HT-29 (cell line): ENCODE measurements at places on chromosomes 6 and 20. TPM values are rescaled to one million over a fixed set of nuclear protein-coding genes. Genes with fewer than 3 reads are reported as not detected.

DNA sequence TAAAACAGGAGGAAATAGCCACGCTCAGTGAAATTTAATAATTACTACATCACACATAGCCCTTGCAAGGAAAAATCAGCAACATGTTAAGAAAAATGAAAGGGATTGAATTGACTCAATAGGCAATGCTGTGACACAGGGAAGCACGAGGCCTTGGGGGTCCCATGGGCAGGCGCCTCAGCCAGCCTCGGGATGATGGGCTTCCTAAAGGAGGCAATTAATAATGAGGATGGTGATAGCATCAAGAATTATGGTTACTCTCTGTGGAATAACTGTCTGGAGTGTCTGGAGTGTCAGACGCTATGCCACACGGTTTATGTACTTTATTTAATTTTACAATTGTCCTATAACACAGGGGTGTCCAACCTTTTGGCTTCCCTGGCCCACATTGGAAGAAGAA lies 130.2 kb downstream of the TBC1D7 start:
- DNase-seq: no peak

DNA sequence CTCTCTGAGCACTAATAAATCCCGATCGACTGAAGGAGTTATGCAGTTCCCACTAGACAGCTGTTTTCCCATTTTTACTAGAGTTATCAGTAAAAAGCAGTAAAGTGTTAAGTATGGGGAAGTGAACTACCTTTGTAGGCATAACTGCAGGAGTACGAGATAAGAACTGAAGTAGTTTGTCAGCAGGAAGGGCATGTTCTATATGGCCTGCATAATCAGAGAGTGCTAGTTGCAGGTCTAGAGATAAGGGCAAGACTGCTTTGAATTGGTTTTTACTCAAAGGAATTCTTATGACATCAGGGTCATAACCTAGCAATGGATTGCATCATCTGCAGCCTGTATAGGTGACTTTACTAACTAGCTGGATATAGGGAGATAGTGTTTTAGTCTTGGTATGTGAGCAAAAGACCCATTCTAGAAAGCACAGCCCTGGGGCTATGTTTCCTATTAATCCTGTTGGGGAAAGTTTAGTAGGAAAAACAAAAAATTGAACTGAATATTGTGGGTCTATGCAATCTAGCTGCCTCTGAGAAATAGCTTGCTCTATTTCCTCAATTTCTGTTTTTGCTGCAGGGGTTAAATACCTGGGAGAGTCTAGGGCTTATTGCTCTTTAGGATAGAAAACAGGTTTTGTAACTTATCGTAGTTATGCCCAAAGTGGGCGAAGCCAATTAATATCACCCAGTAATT lies 22.6 kb upstream of the CRISP1 start:
- DNase-seq: no peak

DNA sequence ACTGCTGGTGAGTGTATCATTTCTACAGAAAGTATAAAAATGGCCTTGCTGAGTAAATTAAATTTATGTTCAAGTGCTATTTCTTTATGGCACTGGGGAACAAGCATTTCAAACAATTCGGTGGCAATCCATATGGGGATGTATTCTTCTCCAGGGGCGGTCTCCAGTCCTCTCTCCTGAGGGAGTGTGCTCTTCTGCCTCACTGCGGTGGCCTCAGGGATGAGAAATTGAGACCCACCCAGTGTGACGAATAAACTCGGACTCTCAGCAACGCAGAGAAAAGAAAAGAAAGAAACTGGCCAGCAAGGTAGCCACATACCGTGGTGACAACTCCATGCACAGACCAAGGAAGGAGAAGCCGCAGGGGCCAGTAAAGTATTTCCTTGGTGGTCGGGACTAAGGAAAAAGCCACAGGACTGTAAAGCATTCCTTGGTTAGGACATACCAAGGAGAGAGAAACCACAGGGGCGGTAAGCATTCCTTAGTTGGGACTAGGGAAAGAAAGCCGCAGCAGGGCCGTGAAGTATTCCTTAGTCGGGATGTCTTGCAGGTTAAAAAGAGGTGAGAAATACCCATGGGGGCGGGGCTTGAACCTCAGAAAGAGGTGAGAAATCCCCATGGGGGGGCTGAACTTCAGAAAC lies 13.6 kb upstream of the GOPC start:
- DNase-seq: no peak

- no peak for DNase-seq
These were observed 178.1 kb upstream of the PDE10A start for GRCh38 chr6:165841153-165841558.

DNA sequence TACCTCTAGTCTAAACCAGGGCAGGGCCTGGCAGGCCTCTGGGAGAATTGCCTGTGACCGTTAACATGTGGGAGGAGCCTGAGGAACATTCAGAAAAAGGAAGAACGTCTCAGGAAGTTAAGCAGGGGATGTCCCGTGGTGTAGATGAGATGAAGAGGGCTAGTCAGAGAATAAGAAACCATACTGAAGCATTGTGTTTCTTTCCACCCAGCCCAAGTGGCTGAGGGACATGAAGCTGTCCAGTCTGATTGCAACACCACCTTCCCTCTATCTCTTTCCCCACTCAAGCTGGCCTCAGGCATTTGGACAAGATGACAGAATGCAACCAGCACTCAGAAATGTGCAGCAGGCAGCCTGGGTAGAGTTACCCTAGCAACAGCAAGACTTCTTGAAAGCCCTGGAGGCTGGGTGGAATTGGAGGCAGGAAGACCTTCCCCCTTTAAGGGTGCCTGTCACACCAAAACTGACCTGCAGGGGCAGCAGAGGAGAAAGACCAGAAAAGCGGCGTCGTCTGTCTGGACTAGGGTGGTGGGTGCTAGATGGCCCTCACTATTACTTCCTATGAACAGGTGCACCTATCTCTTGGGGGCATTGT lies 186.1 kb downstream of the UNC5CL start:
- DNase-seq: peak; percentile 16

DNA sequence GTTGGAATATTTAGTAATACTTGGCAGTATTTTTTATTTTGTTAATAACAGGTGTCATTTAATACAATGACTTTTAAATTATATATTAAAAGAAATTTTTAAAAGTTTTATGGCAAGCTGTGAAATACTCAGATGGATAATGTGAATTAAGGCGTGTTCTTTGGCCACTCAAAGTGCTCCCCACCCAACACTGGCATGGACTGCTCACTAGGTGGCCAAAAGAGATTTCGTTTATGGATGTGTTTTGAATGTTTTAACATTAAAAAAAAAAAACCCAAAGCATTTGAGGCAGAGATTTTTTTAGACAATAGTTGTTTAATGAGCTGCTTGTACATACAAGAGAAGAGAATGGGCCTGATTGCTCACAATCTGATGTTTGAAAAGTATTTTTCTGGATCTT lies 86.5 kb downstream of the QKI start:
- no peak for DNase-seq

Gene MYT1
- 2.8 and 5.8 TPM in 2 replicates for total RNA-seq

Gene NFKBIE
- total RNA-seq: 11.2 and 19.3 TPM in 2 replicates
